AML-193 (cell line): ENCODE measurements at places on chromosomes 7 and 10.

DNA sequence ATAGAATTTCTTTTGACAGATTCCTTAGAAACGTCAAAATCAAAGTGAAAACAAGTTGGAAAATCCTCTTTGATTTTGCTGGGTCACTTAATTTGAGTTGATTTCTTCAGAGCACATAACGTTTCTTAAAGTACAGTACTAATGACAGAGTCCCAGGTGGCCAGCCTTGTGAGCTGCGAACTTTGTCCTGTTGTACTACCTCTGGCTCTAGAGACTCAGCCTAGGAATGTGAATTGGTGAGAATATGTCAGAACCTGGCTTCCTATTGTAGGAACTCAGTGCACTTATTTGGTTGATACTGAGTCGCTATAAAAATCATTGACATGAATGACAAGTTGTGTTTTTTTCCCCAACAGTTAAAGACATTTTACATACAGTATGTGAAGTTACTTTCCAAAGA, 20.2 kb downstream of the SDK1 start:
- DNase-seq: no peak

DNA sequence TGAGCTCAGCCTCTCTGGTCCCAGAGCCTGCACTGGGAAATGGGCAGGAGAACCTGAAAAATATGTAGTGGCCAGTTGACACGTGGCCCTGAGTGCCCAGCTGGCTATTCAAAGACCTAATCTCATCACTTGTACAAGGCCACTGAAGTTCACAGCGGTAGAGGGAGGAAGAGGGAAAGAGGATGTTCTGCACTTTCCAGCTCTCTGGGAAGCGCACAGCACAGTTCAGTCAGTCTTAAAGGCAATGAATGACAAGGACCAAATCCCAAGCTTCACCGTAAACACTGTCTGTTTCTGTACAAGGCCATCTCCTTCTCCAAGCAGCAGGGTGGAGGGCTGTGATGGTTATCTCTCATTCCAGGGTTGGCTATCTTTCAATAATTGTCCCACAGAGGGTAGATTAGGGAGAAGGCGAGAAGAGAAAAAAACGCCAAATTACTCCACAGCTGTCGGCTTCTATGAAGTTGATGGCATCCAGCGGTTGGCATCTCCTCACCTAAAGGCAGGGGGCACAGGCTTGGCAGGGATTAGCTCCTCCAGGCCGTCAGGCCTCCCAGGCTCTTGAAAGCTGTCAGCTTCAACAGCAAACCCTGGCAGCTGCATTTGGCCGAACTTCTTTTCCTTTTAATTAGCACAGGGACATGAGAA, 10.6 kb downstream of the SFMBT2 start:
- DNase-seq: no peak

GRCh38 chr7:94400643-94401427, 6.1 kb downstream of the COL1A2 start:
- DNase-seq: no peak

- no peak for DNase-seq
These were observed 10.6 kb downstream of the PFKFB3 start for GRCh38 chr10:6213257-6213905.
